GM23338 (cell line): ENCODE measurements at places on chromosomes 16 and 17. TPM values are rescaled to one million over a fixed set of nuclear protein-coding genes. Genes with fewer than 3 reads are reported as not detected.

The MYL11 gene
- not detected in 2 replicates for total RNA-seq

The ZNF646 gene
- 19.3 and 29.3 TPM in 2 replicates for total RNA-seq

The C17orf113 gene
- 1.8 and 2.1 TPM in 2 replicates for total RNA-seq

The FSCN2 gene
- total RNA-seq = 1.6 TPM in 1 of 2 replicates, not detected in the other

The TNP2 gene
- total RNA-seq = not detected in 2 replicates

The KRT32 gene
- not detected in 2 replicates for total RNA-seq

GRCh38 chr17:8909586-8910270, 42.3 kb upstream of the PIK3R6 start:
- no peak for DNase-seq
- H3K27me3 ChIP-seq = no peaks in the 10 kb centered on the region
- no peak overlapping the region for H3K27ac ChIP-seq
- H3K4me1 ChIP-seq = no peaks in the 10 kb centered on the region
- no peak overlapping the region for H3K4me3 ChIP-seq

- no peaks in the 10 kb centered on the region for H3K27me3 ChIP-seq
- peaks cover 19% of the 10 kb centered on the region for H3K4me1 ChIP-seq
- peaks cover 83% of the 10 kb centered on the region for H3K36me3 ChIP-seq
Observed at GRCh38 chr17:47654991-47655390, 5.3 kb downstream of the KPNB1 start.

DNA sequence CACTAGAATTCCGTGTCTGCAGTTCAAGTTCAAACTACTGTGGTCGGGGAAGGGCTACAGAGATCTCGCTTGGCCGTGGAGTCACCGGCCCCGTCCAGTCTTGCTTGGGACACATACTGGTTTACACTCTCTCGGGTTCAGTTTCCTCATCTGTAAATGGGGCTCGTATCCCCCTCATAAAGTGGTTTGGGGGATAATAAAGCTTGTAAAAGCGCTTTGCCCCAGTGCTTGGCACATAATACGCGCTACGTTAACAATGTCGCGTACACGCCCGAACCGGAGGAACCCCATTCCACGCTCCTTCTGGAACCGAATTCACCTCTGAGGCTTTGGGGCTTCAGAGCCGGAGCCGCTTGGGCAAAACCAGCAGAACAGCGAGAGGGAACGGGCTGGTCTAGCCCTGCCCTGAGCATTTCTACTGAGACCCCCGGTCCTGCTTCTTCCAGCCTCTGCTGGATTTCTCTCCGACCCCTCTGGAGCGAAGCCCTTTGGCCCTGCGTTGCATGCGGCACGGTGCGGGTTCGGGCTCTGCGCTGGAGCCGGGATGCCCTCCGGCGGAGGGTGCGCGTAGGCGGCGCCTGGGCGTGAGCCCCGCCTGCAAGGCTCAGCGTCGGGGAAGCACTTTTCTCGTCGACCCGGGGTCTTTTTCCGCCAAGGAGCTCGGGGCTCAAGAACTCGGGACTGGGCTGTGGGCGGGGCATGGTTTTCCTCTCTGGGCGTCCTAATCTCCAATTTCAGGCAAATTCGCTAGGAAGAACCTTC, 26.1 kb upstream of the HOXB13 start:
- H3K27ac ChIP-seq = no peak overlapping the region
- DNase-seq = peak; percentile 83
- peaks cover 100% of the 10 kb centered on the region for H3K27me3 ChIP-seq
- peak overlapping the region; percentile 44 for H3K4me3 ChIP-seq
- H3K36me3 ChIP-seq = no peaks in the 10 kb centered on the region

DNA sequence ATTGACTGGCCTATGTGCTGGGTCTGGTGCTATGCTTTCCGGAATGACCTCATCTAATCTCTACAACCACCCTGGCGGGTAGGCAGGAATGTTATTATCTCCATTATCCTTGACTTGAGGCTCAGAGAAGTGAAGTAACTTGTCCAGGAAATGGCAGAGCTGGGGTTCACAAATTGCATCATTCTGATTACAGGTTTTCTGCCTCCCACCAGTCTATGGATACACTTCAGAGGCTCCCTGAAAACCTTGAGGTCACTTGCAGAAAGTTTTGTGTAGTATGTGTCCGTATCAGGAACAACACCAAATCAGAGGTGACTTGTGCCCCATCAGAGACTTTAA, 19.1 kb downstream of the NOD2 start:
- H3K4me3 ChIP-seq = no peak overlapping the region
- H3K36me3 ChIP-seq = no peaks in the 10 kb centered on the region
- no peak overlapping the region for H3K27ac ChIP-seq
- no peak for DNase-seq
- H3K27me3 ChIP-seq = no peaks in the 10 kb centered on the region
- no peaks in the 10 kb centered on the region for H3K4me1 ChIP-seq

GRCh38 chr16:9481747-9482730, 390.6 kb downstream of the HAPSTR1 start:
- H3K4me1 ChIP-seq = 0 out of 2 replicates have a peak, but pooled peaks cover 6% of the 10 kb centered on the region
- no peak overlapping the region for H3K27ac ChIP-seq
- no peak for DNase-seq
- no peaks in the 10 kb centered on the region for H3K36me3 ChIP-seq

DNA sequence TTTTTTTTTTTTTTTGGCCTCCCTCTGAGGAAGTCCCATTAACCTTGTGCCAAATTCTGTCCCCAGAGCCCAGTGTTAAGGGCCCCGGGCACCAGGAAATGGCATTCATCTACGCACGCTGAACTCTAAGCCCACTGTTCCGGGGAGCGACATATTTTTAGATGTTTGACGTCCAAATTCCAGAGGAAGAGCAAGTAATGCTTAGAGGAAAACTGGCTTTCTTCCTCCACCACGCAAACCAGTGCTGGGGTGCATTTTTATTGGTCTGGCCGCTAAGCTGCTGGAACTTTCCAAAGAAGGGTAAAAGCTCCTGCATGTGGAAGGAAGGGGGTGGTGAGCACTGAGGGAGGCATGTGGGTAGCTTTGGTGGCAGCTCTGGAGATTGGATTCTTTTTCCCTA, 8.3 kb downstream of the WFDC1 start:
- H3K4me1 ChIP-seq = peaks cover 21% of the 10 kb centered on the region
- H3K36me3 ChIP-seq = no peaks in the 10 kb centered on the region
- H3K4me3 ChIP-seq = no peak overlapping the region
- H3K27ac ChIP-seq = no peak overlapping the region

DNA sequence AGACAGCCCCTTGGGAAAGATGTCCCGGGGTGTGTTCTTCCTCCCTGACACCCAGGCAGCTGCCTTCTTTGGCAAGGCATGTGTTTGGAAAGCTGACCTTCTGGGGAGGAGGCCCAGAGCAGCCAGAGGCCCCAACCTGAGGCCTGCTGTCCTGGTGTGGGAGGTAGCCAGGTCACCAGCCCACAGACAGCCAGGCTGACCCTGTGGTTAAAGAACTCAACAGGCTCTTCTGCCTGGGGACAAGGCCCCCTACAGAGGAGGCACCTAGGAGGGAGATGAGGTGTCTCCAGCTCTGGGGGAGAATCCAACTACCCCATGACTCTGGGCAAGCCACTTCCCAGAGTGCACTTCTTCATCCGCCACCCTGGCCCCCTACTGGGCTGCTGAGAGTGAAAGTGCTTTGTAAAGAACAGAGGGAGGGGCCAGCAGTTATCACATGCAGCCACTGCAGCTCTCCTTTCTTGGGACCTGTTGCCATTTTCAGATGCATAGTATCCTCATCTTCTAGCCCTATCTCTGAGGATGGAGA, 13.1 kb upstream of the SREBF1 start:
- H3K4me3 ChIP-seq = no peak overlapping the region
- peaks cover 19% of the 10 kb centered on the region for H3K4me1 ChIP-seq
- peak; percentile 63 for DNase-seq
- H3K27me3 ChIP-seq = no peaks in the 10 kb centered on the region
- no peaks in the 10 kb centered on the region for H3K36me3 ChIP-seq
